ENCODE measurements at places on chromosomes 4 and X.
A peak's percentile ranks its signal among the peaks of the same experiment; 100 is the strongest.

DNA sequence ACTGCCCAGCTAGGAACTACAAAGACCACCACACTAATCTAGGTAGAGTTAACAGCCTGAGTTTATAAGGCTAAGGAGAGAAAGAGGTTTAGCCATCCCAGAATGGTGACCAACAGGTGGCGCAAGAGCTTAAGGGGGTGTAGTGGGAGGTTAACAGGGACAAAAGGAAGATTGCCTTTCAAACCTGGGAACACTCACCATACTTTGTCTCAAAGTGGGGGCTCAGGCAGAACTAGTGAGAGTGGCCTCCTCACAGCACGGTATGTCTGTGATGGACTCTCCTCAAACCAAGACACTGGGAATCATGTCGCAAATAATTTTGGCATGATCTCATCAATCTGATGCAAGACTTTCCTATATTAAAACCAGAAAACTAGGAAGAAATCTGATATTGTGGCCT lies 23.4 kb downstream of the CCNI start:
- peak; percentile 52 for DNase-seq

DNA sequence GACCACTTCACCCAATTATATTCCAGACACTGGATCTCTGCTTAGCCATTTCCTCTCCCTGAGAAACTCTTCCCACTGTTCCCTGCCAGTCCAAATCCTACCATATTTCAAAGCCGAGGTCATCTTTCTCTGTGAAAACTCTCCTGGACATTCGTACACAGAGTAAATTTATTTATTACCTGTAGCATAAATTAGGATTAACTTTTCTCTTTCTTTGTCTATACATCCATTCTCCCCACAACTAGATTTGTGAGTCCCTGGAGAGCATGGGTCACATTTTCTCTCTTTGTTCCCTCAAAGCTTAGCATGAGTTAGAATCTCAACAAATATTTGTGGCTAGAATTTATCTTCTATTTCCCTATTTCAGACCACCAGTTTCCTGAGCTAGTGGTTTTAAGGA lies 27.8 kb upstream of the SMIM10 start:
- DNase-seq = no peak

GRCh38 chrX:14864631-14865030 lies 8.2 kb downstream of the FANCB start:
- no peak for DNase-seq

DNA sequence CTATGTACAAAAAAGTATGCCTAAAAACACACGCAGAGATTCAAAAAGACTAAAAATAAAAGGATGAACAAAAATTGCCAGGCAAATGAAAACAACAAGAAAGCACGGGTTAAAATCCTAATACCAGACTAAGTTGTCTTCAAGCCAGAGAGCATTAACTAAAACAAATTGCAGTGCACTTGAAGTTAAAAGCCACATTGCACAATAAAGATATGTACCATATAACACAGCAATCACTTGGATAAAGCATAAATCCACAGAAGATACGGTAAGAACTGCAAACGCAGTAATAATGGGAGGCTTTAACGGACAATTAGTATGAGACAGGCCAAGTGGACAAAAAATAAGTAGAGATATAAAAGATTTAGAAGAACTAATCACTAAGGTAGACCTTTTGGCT lies 14.9 kb downstream of the CCDC158 start:
- no peak for DNase-seq

GRCh38 chrX:25144043-25144940 lies 128.5 kb upstream of the ARX start:
- peak; percentile 4 for DNase-seq

DNA sequence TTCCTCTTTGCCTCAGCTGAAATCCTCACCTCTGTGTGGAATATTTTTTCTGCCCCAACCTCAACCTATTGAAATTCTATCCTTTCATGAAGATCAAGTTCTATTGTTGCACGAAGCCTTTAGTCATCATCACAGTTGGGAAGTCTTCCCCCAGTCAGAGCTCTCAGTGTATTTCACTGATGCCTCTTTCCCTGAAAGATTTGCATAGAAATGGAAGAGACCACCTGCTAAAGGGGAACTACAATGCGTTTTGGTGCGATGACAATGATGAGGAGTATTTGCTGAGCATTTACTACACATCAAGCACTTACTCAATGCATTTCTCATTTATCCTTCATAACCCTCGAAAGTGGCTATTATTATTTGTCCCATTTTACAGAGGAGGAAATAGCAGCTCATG lies 151.2 kb upstream of the KLF3 start:
- DNase-seq = no peak

DNA sequence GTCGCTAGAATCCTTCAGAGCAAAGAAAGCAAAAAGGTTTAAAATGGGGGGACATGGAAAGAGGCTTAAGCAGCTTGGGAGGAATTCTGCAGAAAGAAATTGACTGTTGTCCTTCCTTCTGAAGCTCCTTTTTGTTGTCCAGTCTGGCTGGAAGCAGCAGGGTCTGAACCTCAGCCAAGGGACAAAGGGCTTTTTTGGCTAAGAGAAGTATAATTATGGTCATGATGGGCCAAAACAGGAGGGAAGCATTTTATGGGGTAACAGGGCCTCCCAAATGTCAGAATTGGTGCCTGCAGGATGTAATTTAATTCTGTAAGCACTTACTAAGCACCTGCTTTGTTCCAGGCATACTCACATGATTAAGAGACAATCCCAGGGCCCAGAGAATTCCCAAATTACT lies 74.2 kb upstream of the CPEB2 start:
- DNase-seq = no peak

DNA sequence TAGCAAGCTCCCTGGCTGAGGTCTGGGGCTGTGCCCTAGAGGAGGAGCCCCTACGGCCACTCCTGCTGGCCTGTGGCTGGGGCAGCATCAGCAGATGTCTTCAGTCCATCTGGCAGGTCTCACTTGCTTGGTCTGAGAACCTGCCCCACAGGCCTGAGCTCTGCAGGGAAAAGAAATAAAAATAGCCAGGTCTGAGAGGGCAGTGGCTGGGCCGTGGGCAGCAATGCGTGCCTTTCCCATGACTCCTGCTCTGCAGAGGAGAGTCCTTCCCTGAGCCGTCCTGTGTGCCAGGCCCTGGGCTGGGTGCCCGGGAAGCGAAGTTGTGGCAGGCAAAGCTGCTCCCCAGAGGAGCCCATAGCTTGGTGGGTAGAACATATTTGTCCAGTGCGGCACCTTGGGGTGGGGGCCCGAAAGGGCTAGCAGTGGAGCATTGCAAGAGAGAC lies 11.3 kb upstream of the KIAA0232 start:
- DNase-seq = no peak

- DNase-seq = no peak
Measured at GRCh38 chr4:70734971-70735370, 13.2 kb downstream of the RUFY3 start.

DNA sequence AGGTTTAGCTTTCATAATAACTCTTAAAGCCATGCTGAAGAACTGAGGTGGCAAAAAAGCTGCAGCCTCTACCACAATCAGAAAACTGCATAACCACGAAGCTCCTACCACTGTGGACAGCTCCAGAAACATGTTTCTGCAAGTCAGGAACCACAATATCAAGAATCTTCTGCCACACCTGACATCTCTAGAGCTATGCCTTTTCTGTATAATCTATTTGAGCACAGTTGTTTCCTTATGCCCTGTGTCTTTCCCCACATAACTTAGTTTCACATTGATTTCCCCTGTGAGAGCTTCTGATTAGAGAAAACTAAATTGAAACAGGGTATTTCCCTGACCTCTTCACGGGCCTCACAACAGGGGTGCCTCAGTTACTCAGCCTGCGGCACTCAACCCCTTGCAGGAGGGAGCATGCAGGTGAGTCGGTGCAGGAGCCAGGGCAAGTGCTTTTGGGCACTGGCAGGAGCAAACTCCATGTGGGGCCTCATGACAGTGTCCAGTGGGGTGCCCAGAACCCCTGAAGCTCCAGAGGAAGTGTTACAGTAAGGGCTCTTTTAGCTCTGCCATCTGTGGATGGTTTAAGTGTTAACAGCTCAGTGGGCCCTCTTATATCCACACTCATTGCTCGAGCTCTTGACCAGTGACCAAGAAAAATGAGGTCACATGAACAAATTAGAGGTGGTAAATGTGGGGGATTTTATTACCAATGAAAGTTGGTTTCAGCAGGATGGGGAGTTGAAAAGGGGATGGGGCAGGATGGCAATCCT lies 132.8 kb upstream of the BMP3 start:
- DNase-seq = no peak

DNA sequence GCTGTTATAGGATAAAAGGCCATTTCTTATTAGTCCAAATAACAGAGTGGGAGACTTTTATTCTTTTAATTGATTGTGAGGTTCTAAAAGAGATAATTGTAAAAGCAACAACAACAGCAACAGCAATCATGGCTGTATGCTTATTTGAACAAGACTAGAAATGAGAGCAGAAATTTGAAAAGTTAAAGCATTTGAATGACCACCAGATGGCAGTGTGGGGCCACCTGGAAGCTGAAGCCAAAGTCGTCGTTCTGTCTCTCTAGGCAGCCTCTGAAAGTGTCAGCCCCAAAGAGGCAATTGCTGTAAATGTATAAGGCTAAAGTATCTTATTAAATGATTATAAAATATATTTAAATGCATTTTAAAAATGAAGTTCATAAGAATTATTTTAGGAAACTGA lies 42.2 kb downstream of the SH2D1A start:
- peak; percentile 24 for DNase-seq

DNA sequence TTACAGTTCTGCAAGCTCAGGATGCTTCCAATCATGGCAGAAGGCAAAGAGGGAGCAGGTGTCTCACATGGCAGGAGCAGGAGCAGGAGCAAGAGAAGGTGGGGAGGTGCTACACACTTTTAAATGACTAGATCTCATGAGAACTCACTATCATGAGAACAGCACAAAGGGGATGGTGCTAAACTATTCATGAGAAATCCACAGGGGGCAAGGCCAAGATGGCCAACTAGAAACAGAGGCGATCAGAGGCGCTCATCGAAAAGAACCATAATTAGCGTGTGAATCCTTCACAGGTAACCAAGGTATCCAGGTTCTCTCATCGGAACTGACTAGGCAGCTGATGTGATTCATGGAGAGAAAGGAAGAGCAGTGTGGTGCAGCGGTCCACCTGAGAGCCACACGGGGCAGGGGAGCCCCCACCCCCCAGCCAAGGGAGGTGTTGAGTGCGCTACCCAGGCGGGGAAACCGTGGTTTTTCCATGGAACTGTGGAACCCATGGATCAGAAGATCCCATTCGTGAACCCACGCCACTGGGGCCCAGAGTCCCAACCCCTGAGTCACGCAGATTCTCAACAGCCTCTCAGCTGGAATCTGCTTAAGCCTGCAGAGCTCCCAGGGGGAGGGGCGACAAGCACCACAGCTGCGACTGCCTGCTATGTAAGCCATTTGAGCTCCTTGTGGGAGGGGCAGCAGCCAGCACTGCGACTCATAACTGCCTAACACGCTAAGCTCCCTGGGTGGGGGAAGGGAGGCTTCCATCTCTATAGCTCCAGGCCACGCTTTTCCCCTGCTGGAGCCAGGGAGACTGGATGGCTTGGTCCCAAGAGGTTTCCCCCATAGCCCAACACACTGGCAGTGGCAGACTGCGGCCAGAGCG lies 46.7 kb downstream of the FGF16 start:
- DNase-seq = no peak

DNA sequence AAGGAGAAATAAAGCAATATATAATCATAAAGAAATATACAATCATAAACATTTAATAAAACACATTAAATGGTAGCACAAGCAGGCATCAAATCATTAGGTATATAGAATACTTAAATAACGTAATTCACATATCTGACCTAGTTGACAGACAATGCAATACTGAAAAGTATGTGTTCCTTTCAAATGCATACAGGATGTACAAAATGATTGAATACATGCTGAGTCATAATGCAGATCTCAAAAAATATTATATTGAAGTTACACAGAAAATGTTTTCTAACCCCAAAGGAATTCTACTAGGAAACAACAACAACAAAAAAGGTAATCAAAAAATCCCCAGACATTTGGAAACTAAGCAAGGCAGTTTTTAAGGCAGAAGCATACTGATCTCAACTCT lies 1072.0 kb upstream of the INTU start:
- no peak for DNase-seq

GRCh38 chr4:102431608-102431961 lies 69.6 kb upstream of the NFKB1 start:
- no peak for DNase-seq

- no peak for DNase-seq
Measured at GRCh38 chrX:68710870-68711576, 63.6 kb downstream of the STARD8 start.

GRCh38 chrX:33149580-33149979 lies 61.8 kb downstream of the DMD start:
- no peak for DNase-seq

- DNase-seq = no peak
Measured at GRCh38 chr4:91222014-91222413, 1081.8 kb upstream of the GRID2 start.

DNA sequence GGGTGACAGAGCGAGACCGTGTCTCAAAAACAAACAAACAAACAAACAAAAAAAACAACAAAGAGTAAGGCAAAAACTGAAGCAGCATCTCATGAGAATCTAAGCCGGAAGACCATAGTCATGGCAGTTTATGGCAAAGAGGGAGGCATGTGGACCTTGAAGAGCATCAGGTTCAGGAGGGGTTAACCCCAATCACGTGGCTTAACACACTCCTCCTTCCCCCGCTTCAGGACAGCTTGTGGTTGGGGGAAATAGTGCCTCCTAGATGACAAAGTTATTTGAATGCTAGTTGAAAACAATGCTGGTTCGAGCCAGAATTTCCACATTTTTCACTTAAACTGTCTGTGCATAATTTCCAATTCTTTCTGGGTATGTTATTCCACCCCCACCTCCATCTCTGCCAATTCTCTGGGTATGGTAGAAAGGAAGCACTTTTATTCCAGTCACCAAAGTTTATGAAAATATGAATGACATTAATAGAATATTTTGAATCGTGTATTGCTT lies 11.7 kb upstream of the MAP7D3 start:
- DNase-seq = no peak

- no peak for DNase-seq
Measured at GRCh38 chr4:154643493-154643892, 31.0 kb upstream of the FGG start.

- DNase-seq = no peak
Measured at GRCh38 chr4:7402526-7402925, 32.2 kb downstream of the PSAPL1 start.

- no peak for DNase-seq
Measured at GRCh38 chr4:189285377-189285776, 655.3 kb upstream of the FRG1 start.

DNA sequence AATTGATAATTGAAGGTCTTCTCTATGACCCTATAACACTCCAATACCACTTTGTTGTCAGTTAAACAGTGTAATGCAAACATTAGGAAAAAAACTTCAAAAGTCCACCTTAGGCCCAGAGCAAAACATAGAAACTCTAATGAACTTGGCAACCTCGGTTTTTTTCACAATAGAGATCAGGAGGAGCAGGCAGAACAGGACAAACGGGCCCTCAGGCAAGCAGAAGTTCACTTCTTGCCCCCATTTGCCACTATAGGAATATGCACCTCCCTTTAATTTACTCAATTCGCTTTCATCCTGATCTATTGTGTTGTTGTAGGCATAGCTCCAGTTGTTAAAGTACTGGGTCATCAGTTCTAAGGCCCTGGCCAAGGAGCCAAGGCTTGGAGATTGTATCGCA lies 18.2 kb downstream of the ACOX3 start:
- no peak for DNase-seq

GRCh38 chr4:103496800-103497199 lies 223.0 kb downstream of the TACR3 start:
- no peak for DNase-seq

- DNase-seq = peak; percentile 37
Measured at GRCh38 chrX:53716328-53717088, 30.0 kb upstream of the HUWE1 start.

GRCh38 chr4:168881781-168882420 lies 128.2 kb downstream of the CBR4 start:
- DNase-seq = no peak

All from activated T-cell treated with anti-CD3 and anti-CD28 coated beads for 24 hours (primary cell).